HS-27A (cell line): ENCODE measurements at places on chromosomes 16 and 17.

- DNase-seq, result no peak
Observed at GRCh38 chr17:80187090-80187489, 17.3 kb downstream of the CARD14 start.

GRCh38 chr17:5425826-5426225 lies 5.8 kb downstream of the RPAIN start:
- DNase-seq, result no peak

GRCh38 chr16:67531247-67531646 lies 2.6 kb downstream of the RIPOR1 start:
- DNase-seq, result no peak

- DNase-seq, result no peak
Observed at GRCh38 chr17:77877036-77877435, 81.5 kb upstream of the TNRC6C start.

DNA sequence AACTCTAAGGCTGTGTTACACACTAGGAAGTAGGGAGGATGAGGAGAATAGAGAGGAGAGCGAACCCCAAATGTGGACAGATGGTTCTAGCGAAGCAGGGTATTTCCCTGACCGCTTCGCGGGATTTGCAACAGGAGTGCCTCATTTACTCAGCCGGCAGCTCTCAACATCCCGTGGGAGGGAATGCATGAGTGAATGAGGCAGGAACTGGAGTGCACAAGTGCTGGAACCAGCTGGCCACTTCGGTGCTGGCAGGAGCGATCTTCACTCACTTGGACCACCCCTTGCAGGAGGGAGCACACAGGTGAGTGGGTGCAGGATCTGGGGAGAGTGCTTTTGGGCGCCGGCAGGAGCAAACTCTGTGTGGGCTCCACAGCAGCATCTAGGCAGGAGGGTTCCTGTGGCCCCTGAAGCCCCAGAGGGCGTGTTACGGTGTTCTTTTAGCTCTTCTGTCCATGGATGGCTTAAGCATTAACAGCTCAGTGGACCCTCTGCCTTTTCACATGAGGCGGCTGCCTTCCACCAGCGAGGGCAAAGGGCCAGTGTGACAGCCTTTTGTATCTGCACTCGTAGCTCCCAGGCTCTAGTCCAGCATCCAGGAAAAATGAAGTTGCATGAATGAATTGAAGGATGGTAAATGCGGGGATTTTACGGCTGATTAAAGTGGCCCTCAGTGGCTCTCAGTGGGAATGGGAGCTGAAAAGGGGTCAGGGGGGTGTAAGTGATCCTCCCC lies 17.4 kb upstream of the ZNHIT3 start:
- DNase-seq, result no peak

DNA sequence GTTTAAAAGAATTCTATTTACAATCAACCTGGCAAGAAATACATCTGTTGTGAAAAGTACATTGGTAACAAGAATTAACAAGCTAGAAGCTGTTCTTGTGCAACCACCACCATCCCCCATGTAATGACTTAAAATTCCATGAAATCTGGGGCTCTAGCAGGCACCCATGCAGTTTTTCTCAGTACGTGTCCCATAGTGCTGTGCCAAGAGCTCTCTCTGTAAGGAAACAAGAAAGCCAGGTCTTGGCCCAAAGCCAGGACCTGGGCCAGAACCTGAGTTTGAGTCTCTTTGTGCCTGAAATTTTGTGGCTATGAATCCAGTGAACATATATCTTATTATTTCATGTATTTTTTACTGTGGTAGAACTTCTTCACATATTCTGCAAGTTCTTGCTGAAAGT lies 46.6 kb downstream of the NUP93 start:
- no peak for DNase-seq

DNA sequence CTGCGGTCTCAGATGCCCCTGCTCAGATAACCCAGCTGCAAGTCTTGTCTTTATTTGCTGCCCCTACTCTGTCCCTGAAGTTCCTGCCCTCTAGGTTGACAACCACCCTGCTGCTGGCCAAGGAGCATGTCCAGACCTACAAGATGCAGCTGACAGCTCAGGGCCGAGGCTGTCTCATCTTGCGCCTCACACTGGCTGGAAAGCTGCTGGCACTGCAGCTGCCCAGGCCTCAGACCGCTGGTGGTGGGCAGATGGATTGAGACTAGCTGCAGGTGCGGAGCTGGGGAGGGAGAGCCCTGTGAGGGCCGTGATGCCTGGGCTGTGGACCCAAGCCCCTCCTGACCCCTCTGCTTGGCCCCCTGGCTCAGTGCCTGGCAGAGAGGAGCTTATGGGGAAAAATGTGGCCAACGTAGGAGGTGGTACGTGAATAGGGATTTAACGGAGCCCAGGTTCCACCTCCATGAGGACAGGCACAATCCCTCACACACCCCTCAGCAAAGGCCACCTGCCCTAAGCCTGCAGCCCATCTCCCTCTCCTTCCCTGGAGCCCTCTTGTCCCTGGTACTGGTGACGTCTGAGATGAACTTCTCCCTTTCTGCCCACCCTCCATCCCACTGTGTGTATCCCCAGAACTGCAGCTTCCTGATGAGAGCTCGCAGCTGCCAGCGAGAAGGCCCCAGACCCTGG lies 8.3 kb upstream of the GALK1 start:
- DNase-seq, result no peak

DNA sequence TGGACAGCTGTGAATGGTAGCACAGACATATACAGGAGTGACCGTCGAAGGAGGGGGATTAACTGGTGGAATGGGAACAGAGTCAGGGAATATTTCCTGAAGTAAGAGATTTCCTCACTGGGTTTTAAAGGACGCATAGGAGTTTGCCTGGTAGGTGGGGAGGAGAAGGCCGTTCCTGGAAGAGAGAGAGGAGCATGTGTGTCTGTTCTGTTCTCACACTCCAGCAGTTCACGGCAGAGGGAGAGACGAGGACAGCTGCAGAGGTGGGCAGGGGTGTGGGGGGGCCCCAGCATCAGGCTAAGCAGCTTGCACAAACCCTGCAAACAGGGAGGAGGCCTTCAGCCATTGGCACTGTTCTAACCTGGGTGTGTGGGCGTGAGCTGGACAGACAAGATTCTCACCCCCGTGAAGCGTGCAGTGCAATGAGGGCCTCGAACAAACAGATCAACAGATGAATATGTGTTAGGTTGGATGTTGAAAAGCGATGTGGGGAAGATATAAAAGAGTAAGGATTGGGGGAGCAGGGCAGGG lies 85.3 kb upstream of the GSE1 start:
- DNase-seq, result no peak

DNA sequence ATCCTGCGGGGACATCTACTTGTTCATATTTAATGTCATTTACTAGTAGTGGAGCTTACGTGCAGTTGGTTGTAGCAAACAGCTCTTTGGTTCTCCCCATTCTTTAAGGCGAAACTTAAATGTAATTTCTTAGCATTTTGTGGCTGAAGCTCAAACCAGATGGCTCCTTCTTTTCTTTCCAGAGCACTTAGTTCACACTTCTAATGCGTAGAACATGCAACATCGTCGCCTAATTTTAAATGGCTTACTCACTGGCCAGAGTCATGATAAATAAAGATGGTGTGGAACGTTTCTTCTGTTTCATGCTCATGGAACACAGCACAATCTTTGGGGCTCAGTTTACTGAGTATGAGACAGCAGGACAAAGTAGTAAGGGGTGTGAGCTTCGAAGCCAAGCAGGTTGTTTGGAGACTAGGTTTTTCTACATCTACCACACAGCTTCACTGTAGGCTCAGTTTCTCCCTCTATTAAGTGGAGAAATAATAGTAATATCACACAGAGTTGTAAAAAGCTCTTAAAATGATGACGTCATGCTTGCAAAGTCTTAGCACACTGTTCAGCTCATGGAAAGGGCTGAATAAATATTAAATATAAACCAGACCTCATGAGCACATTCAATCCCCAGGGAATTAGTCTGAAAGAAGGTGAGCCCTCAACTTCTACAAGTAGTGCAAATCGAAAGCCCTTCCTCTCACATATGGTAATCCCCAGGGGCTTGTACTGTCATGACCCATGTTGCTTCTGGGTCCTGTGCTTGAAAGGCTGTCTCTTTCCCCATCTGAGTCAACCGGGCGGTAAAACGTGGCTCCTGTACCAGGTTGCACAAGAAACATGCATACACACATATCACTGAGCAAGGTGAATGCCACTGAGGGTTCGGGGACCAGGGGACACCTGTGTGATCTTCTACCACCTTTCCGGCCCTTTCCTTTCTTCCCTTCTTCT lies 384.3 kb downstream of the CDH13 start:
- DNase-seq, result no peak

- DNase-seq, result no peak
Observed at GRCh38 chr17:29579866-29580771, 9.3 kb downstream of the GIT1 start.

DNA sequence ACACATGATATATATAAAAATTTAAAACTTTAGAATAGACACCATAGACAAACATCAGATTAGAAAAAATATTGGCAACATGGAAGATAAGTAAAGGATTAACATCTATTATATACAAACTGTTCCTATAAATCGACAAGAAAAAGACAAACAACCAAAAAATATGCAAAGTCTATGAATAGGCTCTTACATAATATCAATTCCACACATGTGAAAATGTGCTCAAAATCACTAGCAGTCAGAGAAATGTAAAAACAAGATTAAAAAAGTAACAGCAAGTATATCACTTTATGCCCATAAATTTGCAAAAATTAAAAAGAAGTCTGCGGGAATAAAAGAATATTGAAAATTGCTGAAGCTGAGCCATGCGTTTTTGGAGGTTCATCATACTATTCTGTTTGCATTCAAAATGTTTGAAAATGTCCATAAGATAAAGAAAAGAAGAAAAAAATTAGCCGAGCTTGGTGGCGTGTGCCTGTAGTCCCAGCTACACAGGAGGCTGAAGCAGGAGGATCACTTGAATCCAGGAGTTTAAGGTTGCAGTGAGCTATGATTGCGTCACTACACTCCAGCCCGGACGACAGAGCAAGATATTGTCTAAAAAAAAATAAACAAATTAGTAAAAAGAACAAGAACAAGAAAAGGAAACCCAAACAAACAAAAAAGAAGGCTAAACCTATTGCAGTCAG lies 11.2 kb upstream of the ERN2 start:
- no peak for DNase-seq

GRCh38 chr17:50544516-50544915 lies 2.5 kb upstream of the SPATA20 start:
- DNase-seq, result no peak

GRCh38 chr17:79469646-79470045 lies 141.2 kb downstream of the RBFOX3 start:
- DNase-seq, result no peak

DNA sequence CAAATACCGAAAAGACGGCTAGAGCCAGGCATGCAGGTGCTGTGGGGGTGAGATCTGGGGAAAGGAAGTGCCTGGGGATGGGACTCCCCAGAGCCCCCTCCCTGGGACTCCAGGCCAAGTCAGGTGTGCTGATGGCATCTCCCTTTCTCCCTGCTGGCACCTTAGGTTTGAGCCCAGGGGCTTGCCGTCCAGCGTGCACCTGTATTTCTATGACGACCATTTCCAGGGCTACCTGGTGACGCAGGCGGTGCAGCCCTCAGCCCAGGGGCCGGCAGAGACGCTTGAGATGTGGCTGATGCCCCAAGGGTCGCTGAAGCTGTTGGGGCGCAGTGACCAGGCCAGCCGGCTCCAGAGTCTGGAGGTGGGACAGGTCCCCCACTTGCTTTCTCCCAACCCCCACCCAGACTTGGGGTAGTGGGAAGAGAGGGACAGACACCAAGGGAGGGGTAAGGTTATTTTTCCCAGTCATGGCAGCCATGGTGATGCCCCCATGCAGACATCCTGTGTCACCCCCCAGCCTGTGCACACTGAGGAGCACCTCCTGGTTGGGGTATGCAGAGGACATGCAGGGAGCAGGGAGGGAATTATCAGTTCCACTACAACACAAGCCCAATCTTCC lies 11.1 kb downstream of the XYLT2 start:
- no peak for DNase-seq

DNA sequence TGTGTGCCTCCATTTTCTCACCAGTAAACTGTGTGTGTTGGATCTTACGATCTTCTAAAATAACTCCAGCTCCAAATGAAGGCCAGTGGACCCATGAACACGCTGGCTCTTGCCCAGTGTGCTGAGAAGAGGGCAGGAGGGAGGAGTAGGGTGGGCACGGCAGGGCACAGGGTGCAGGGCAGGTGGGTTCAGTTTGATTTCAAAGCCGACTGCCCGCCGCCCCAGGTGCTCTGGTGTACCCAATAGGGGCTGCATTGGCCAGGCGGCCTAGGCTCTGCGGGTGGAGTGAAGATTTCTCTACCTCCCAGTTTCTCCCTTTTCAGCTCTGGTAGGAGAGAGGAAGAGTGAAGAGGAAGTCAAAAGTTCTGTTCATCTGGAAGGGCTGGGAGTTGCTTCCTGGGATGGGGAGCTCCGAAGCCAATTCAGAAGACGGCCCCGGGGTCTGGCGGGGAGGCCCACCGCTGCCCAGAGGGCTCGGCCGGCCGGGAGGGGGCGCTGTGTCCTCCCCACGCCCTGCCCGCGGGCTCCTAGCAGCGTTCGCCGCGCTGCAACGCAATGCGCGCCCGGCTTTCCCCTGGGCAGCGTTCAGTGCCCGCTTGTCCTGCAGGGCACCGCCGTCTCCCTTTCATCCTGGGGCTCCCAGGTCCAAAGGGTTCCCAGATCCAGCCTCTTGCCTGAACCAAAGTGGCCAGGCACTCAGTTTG lies 1.1 kb upstream of the CRHR1 start:
- DNase-seq, result no peak

DNA sequence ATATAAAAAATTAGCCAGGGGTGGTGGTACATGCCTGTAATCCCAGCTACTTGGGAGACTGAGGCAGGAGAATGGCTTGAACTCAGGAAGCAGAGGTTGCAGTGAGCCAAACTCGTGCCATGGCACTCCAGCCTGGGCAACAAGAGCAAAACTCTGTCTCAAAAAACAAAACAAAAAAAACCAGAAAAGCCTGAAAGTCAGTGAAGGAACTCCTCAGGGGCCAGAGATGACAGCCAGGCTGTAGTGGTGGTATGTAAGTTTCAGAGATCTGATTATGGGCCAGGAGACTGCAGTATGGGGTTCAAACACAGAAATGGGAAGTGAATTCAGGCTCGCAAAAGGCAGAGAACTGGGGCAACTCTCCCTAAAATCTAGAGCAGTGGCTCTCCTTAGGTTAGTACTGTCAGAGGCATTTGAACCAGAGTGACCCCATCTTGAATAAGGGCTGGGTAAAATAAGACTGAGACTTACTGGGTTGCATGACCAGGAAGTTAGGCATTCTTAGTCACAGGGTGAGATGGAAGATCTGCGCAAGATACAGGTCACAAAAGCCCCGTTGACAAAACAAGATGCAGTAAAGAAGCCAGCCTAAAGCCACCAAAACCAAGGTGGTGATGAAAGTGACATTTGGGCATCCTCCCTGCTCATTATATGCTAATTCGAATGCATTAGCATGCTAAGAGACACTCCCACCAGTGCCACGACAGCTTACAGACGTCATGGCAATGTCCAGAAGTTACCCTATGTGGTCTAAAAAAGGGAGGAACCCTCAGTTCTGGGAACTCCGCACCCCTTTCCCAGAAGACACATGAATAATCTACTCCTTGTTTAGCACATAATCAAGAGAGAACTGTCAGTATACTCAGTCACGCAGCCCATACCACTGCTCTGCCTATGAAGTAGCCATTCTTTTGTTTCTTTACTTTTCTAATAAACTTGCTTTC lies 120.2 kb upstream of the XYLT1 start:
- no peak for DNase-seq
